ENCODE measurements at places on chromosomes 16 and 17. TPM values are rescaled to one million over a fixed set of nuclear protein-coding genes. Genes with fewer than 3 reads are reported as not detected.

DNA sequence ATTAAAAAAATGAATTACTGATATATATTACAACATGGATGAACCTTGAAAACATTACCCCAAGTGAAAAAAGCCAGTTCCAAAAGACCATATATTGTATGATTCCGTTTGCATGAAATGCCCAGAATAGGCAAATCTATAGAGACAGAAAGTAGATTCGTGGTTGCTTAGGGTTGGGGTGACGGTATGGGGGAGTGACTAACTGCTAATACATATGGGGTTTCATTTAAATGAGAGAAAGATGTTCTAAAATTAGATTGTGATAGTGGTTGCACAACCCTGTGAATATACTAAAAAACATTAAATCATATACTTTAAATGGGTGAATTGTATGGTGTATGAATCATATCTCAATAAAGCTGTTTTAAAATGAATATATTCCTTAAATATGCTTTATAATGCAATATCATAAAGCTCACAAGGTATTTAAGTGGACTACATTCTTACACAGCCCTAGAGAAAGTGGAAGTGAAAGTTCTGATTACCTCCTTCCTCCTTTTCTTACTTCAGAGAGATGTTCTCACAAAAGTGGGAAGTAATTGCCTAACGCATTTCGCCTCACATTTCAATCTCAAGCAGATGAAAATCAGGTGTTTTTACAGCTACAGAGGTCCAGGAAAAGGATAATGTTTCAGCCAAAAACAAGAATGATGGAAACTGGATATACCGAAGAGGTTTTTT is 142.7 kb upstream of the GNAO1 start:
- DNase-seq, result peak; percentile 73

DNA sequence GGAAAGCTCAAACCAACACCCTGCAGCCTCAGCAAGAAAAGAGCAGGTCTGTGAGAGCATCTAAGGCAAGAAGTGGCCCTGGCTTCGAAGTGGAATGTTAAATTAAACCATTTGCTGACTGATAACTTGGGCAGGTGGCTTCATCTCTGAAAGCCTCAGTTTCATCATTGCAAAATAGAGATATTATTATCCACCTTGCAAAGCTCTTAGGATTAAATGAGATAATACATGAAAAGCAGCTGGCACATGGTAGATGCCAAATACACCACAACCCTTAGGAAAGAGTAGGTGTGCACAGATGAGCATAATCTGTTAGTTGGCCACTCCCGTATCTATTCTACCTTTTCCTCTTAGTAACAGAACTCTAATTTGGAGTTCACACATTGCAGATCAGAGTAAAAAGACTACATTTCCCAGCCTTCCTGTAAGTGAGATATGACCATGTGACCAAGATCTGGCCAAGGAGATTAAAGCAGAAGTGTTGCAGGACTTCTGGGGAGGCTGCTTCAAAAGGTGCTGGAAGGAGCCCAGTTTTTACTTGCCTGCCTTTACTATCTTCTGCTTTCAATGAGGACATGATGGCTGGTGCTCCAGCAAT is 288.7 kb downstream of the SOX9 start:
- DNase-seq, result no peak

DNA sequence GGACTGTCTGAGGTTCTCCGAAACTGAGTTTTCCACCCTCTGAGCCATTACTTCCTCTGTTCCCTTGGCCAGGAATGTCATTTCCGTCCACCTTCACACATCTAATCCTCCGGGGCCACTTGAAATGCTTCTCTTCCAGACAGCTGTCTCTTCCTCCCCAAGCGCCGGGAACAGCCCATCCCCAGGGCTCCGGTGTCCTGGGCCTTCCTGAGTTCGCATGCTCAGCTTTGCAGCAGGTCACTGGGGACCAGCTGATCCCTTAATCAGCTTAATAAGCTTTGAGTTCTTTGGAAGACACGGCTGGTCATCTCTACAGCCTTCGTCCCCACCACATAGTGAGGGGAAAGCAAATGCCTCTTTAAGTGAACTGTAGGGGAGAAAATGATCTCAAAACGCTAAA is 123.4 kb downstream of the DYNLRB2 start:
- no peak for DNase-seq

GRCh38 chr16:82995924-82996441 is 369.2 kb downstream of the CDH13 start:
- DNase-seq, result no peak

- DNase-seq, result no peak
These were observed 31.6 kb downstream of the MYH10 start for GRCh38 chr17:8598913-8599312.

- DNase-seq, result no peak
These were observed 27.8 kb downstream of the CYB5D2 start for GRCh38 chr17:4170639-4171280.

Gene CACNG1
- not detected for total RNA-seq

All from B cell (primary cell).